Naive thymus-derived CD4-positive, alpha-beta T cell (primary cell): ENCODE measurements at places on chromosomes 4 and X. TPM values are rescaled to one million over a fixed set of nuclear protein-coding genes. Genes with fewer than 3 reads are reported as not detected.

FAM9A gene
- total RNA-seq = not detected in 2 replicates

NHSL2 gene
- 1.5 TPM for total RNA-seq

AADAT gene
- total RNA-seq = not detected in 2 replicates

DCAF8L2 gene
- total RNA-seq = not detected in 2 replicates

ADH1C gene
- total RNA-seq = not detected in 2 replicates

TAF7L gene
- total RNA-seq = not detected

BMP3 gene
- not detected for total RNA-seq

ZNF718 gene
- 10.3 and 11.4 TPM in 2 replicates for total RNA-seq

CNKSR2 gene
- total RNA-seq = 25.3 TPM

DNA sequence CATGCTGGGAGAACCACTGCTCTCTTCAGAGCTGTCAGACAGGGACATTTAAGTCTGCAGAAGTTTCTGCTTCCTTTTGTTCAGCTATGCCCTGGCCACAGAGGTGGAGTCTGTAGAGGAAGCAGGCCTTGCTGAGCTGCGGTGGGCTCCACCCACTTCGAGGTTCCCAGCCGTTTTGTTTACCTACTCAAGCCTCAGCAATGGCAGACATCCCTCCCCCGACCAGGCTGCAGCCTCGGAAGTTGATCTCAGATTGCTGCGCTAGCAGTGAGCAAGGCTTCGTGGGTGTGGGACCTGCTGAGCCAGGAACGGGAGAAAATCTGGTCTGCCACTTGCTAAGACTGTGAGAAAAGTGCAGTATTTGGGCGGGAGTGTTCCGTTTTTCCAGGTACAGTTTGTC, 118.9 kb downstream of the SLC10A6 start:
- no peak overlapping the region for H3K4me3 ChIP-seq
- no peaks in the 10 kb centered on the region for H3K27me3 ChIP-seq
- no peaks in the 10 kb centered on the region for H3K36me3 ChIP-seq
- H3K4me1 ChIP-seq = no peaks in the 10 kb centered on the region
- H3K27ac ChIP-seq = no peak overlapping the region
- DNase-seq = no peak

- H3K27me3 ChIP-seq = no peaks in the 10 kb centered on the region
- no peaks in the 10 kb centered on the region for H3K36me3 ChIP-seq
- H3K27ac ChIP-seq = no peak overlapping the region
- H3K4me3 ChIP-seq = no peak overlapping the region
- DNase-seq = no peak
Observed at GRCh38 chr4:113634081-113634969, 127.2 kb downstream of the CAMK2D start.

DNA sequence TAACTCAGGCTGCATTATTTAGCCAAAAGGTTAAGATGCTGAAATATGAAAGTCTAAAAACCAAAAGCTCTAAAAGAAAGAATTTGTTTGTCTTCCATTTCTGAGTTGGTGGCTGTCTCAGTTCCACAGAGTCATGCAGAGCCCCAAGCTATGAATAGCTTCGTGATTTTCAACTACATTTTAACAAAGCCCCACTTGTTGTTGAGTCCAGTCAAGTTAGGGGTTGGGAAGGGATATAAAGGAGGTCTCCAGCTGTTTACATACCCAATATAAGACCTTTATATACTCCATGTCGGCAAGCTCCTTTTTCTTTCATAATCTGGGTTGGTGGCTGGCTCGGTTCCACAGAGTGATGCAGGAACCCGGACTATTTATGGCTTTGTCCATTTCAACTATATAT, 924.6 kb upstream of the PRKX start:
- H3K27ac ChIP-seq = no peak overlapping the region
- H3K36me3 ChIP-seq = no peaks in the 10 kb centered on the region
- no peak overlapping the region for H3K4me3 ChIP-seq
- DNase-seq = no peak
- H3K4me1 ChIP-seq = no peaks in the 10 kb centered on the region
- H3K27me3 ChIP-seq = no peaks in the 10 kb centered on the region

DNA sequence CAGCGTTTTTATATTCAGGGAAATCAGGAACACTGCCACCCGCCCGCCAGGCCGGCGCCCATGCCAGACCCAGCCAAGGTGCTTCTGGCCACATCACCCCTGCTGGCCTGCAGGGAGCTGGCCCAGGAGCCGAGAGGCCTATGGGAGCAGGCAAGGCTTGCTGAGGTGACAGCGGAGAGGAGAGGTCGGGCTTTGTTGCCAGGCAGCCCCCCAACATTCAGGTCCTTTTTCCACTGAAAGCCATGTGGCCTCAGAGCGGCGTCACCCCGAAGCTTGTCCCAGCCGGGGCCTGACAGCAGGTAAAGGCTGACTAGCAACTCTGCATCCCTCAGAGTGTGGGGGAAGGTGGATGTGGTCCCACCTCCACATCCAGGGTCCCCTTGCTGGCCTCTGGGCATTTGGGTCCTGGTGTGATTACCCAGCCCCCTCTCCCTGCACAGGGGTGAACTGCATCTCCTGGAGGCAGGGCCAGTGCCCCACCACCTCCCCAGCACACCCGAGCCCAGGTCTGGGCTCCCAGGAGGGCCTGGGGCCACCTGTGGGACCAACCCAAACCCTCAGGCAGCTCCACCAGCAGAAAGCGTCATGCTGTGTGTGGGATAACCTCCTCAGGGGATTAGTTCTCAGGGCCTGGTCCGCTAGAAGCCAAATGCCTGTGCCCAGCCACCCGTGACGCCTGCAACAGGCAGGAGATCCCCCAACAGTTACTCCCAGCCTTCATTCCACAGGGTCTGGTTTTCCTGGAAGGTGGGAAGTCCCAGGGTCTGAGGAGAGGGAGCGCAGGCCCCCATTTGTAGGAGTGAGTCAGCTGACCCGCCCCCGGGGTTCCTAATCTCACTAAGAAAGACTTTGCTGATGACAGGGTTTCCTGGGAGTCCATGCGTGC, at the start of gene PDE6B:
Gene PDE6B, plus strand, starts transcription at position 869 of the 886 bp plus-strand sequence. CDS start 54 bp downstream, outside the sequence.
- H3K4me3 ChIP-seq = no peak within 1 kb of the TSS
- no peak within 1 kb of the TSS for H3K27ac ChIP-seq
- DNase-seq = no peak
- H3K27me3 ChIP-seq = no peaks in the 10 kb centered on the region

GRCh38 chr4:143404555-143404954, 67.9 kb downstream of the GAB1 start:
- no peaks in the 10 kb centered on the region for H3K4me1 ChIP-seq
- no peak overlapping the region for H3K4me3 ChIP-seq
- H3K27ac ChIP-seq = no peak overlapping the region
- no peaks in the 10 kb centered on the region for H3K36me3 ChIP-seq
- no peaks in the 10 kb centered on the region for H3K27me3 ChIP-seq
- DNase-seq = no peak

- H3K27me3 ChIP-seq = no peaks in the 10 kb centered on the region
- peaks cover 59% of the 10 kb centered on the region for H3K36me3 ChIP-seq
- no peak for DNase-seq
- H3K4me1 ChIP-seq = no peaks in the 10 kb centered on the region
- no peak overlapping the region for H3K4me3 ChIP-seq
Observed at GRCh38 chrX:71378732-71379131, 12.6 kb downstream of the TAF1 start.

- no peak overlapping the region for H3K4me3 ChIP-seq
- DNase-seq = no peak
Observed at GRCh38 chr4:7885216-7886006, 54.2 kb downstream of the AFAP1 start.

DNA sequence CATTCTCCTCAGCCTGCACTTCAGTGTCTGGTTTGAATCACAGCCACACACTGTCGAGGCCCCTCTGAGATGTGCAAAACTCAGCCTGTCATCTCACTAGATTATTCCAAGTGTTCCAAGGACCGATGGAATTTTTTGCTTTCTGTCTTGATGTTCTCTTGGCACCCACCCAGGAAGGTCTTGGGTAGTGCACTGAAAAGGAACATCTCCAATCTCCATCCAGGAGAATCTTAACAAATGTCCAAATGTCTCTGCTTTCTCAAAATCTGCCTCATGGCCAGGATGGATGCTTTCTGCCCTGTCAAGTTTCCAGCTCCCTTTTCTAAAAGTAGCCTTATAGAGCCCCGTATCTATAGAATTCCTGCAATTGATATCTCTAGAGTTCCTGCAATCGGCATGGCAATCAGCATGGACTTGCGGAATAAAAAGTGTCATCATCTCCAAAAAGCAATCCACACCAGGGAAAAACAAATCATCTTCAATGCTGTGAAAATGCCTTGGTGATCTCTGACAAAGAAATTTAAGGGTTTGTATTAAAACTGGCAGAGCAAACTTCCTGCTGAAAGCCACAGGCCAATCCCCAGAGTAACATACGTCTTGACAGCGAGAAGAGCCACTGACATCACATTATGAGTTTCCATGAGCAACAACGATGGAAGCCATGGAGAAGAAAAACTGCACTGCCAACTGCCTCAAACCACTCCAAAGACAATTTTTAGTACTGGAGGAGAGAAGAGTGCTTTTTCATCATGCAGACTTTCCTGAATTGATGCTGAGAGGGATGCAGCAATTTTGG, 215.3 kb upstream of the FAM9B start:
- no peak overlapping the region for H3K27ac ChIP-seq
- H3K27me3 ChIP-seq = no peaks in the 10 kb centered on the region
- no peaks in the 10 kb centered on the region for H3K36me3 ChIP-seq
- DNase-seq = no peak

DNA sequence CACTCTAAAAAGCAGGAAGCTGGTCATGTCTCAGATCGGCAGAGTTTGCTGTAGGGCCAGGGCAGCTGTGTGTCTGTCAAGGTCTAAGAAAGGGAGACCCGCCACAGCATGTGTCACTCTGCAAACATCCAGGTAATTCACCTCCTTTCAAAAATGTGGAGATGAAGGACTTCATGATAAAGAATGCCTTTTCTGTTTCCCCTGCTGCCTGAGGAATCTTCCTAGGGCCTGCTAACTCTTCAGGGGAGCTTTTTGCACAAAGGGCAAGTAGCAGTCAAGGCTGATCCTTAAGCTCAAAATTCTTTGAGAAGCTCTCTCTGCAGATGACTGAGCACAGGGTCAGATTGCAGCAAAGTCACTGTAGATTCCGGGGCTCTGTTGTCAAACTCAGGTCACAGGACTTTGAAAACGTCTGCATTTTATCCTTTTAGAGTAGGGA, 21.1 kb downstream of the RASL11B start:
- no peak for DNase-seq
- H3K4me3 ChIP-seq = no peak overlapping the region
- no peaks in the 10 kb centered on the region for H3K4me1 ChIP-seq
- H3K27ac ChIP-seq = no peak overlapping the region
- H3K27me3 ChIP-seq = no peaks in the 10 kb centered on the region
- no peaks in the 10 kb centered on the region for H3K36me3 ChIP-seq

GRCh38 chrX:115031989-115032388, 14.6 kb upstream of the IL13RA2 start:
- DNase-seq = no peak
- H3K27ac ChIP-seq = no peak overlapping the region
- no peaks in the 10 kb centered on the region for H3K4me1 ChIP-seq
- no peak overlapping the region for H3K4me3 ChIP-seq
- no peaks in the 10 kb centered on the region for H3K27me3 ChIP-seq

- H3K4me3 ChIP-seq = no peak overlapping the region
- H3K36me3 ChIP-seq = no peaks in the 10 kb centered on the region
- H3K27ac ChIP-seq = no peak overlapping the region
- DNase-seq = no peak
Observed at GRCh38 chr4:23009093-23009492, 316.4 kb downstream of the GBA3 start.

- H3K27me3 ChIP-seq = no peaks in the 10 kb centered on the region
- no peaks in the 10 kb centered on the region for H3K36me3 ChIP-seq
- DNase-seq = no peak
- no peaks in the 10 kb centered on the region for H3K4me1 ChIP-seq
- H3K27ac ChIP-seq = no peak overlapping the region
Observed at GRCh38 chr4:94673961-94674360, 83.8 kb upstream of the BMPR1B start.

DNA sequence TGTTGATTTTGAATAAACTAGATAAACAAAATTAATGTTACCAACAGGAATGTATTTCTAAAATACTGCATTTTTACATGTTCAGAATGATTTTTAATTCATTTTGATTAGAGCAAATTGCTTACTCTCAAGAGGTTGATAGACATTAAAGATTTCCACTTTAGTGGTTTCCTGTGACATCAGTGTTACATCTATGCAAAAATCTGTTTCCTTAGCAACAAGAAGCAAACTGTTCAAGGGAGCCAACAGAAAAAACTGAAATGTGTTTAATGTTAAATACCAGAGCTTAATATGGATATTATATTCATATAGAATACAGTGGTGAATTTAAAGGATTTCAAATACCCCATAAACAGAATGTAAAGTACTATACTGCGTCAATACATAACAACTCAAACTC, 277.8 kb downstream of the GABRG1 start:
- H3K36me3 ChIP-seq = no peaks in the 10 kb centered on the region
- no peak overlapping the region for H3K4me3 ChIP-seq
- H3K27ac ChIP-seq = no peak overlapping the region
- H3K4me1 ChIP-seq = no peaks in the 10 kb centered on the region
- no peaks in the 10 kb centered on the region for H3K27me3 ChIP-seq

DNA sequence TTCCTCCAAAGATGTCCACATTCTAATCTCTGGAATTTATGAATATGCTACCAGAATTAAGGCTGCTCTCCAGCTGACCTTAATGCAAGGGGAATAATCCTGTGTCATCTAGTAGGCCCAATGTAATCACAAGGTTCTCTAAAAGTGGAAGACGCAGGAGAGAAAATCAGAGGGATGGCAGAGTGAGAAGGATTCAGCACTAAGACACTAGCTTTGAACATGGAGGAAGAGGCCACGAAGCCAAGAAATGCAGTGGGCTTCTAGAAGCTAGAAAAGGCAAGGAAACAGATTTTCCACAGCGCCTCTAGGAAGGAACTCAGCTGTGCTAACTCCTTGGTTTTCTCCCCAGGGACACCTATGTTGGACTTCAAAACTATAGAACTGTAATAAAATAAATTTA, 240.7 kb upstream of the TRAM1L1 start:
- H3K4me3 ChIP-seq = no peak overlapping the region
- no peak overlapping the region for H3K27ac ChIP-seq
- H3K36me3 ChIP-seq = no peaks in the 10 kb centered on the region
- DNase-seq = no peak
- no peaks in the 10 kb centered on the region for H3K27me3 ChIP-seq

GRCh38 chr4:148376151-148376550, 66.1 kb downstream of the NR3C2 start:
- peak overlapping the region; percentile 37 for H3K4me3 ChIP-seq
- no peaks in the 10 kb centered on the region for H3K27me3 ChIP-seq
- no peaks in the 10 kb centered on the region for H3K36me3 ChIP-seq
- peak overlapping the region; percentile 59 for H3K27ac ChIP-seq

GRCh38 chr4:89308161-89308500, 531 bp upstream of the GPRIN3 start:
- no peak for DNase-seq
- H3K4me1 ChIP-seq = peaks cover 14% of the 10 kb centered on the region
- H3K27me3 ChIP-seq = no peaks in the 10 kb centered on the region
- H3K36me3 ChIP-seq = peaks cover 9% of the 10 kb centered on the region
- peak overlapping the region; percentile 93 for H3K4me3 ChIP-seq
- H3K27ac ChIP-seq = peak overlapping the region; percentile 81

- H3K4me3 ChIP-seq = peak overlapping the region; percentile 94
- peak overlapping the region; percentile 98 for H3K27ac ChIP-seq
- H3K36me3 ChIP-seq = peaks cover 32% of the 10 kb centered on the region
- no peak for DNase-seq
- H3K27me3 ChIP-seq = no peaks in the 10 kb centered on the region
Observed at GRCh38 chr4:82371497-82371896, 2.3 kb downstream of the HNRNPD start.
